ENCODE measurements at places on chromosomes 12 and 14. TPM values are rescaled to one million over a fixed set of nuclear protein-coding genes. Genes with fewer than 3 reads are reported as not detected.
A peak's percentile ranks its signal among the peaks of the same experiment; 100 is the strongest.

GRCh38 chr12:52010692-52011601 lies 4.2 kb downstream of the TAMALIN start:
- peaks cover 6% of the 10 kb centered on the region for H3K36me3 ChIP-seq
- H3K4me1 ChIP-seq = peaks cover 19% of the 10 kb centered on the region
- no peak overlapping the region for H3K4me3 ChIP-seq
- DNase-seq = no peak
- no peaks in the 10 kb centered on the region for H3K27me3 ChIP-seq
- peak overlapping the region; percentile 47 for H3K27ac ChIP-seq

GRCh38 chr12:46452776-46453175 lies 80.2 kb upstream of the SLC38A2 start:
- H3K27me3 ChIP-seq = no peaks in the 10 kb centered on the region
- H3K27ac ChIP-seq = no peak overlapping the region
- H3K4me3 ChIP-seq = no peak overlapping the region
- peaks cover 35% of the 10 kb centered on the region for H3K4me1 ChIP-seq
- H3K36me3 ChIP-seq = no peaks in the 10 kb centered on the region
- DNase-seq = no peak

DNA sequence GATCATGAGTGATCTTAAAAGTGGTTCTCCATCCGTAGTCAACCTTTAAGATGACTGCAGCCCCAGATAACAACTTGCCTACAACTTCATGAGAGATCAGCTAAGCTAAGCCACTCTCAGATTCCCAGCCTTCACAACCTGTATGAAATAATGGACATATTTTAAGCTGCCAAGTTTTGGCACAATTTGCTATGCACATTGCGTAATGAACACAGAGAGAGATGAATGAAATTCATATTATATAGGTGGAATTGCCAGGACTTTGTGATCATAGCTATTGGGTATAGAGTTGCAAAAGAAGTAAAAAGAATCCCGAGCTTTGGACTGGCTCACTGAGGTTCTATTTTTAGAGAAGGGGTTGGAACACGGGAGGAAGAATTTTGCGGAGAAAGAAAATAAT lies 59.1 kb upstream of the EGLN3 start:
- no peak overlapping the region for H3K27ac ChIP-seq
- no peak for DNase-seq
- H3K4me1 ChIP-seq = no peaks in the 10 kb centered on the region
- no peaks in the 10 kb centered on the region for H3K36me3 ChIP-seq
- H3K4me3 ChIP-seq = no peak overlapping the region
- no peaks in the 10 kb centered on the region for H3K27me3 ChIP-seq

GRCh38 chr12:27707216-27707615 lies 3.4 kb upstream of the MRPS35 start:
- no peak overlapping the region for H3K4me3 ChIP-seq
- no peak overlapping the region for H3K27ac ChIP-seq
- peaks cover 10% of the 10 kb centered on the region for H3K4me1 ChIP-seq

DNA sequence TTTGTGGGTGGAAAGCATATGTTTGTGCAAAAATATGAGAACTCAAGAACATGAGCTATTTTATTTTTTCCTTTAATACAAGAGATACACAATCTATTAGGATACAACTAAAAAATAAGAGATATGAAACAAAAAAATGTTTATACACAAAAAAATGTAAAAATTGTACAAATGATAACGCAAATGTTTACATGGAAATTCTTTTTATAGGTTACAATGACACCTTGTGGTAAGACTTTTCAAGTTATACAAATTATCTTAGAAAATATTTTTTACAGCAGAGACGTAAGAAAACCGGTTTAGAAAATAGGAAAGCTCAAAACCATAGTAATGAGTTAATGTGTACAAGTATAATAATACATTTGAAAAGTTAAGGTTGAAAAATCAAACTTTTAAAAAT lies 25.5 kb downstream of the CEP83 start:
- peaks cover 7% of the 10 kb centered on the region for H3K4me1 ChIP-seq
- no peaks in the 10 kb centered on the region for H3K27me3 ChIP-seq
- DNase-seq = no peak
- H3K36me3 ChIP-seq = no peaks in the 10 kb centered on the region
- H3K27ac ChIP-seq = no peak overlapping the region

DNA sequence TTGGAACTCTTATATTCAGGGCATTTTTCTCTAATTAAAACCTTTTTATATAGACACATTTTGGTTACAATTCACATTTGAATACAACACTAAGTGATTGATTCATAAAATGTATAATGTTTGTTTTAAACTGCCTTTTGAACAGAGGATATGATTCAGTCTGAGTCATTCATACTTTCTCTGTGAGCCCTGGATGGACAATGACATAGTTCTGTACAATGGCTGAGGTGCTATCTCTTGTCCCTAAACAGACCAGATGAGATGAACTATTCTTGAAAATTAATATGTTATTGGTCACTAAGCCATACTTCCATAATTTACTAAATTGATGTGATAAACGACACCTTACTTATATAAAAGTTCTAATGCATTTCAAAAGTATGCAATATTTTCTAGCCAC lies 199.7 kb upstream of the ATXN7L3B start:
- no peak for DNase-seq
- H3K27ac ChIP-seq = no peak overlapping the region
- H3K4me3 ChIP-seq = no peak overlapping the region
- no peaks in the 10 kb centered on the region for H3K4me1 ChIP-seq
- H3K27me3 ChIP-seq = no peaks in the 10 kb centered on the region

DNA sequence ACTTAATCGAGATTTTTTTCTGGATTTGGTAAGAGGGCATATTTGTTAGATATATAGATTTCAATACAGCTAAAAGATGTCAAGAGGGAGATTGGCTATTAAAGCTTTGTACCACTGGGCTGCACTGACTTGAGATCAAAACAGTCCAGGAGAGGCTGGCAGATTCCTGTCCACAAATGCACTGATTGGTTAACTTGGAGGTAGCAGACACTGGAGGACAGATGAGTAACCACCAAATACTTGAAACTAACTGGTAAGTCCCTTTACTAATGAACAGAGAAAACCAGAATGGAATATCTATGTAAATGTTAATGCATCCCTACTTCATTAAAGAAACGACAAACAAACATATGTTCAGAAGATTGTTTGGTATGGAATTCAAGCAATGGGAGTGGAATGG lies 416.6 kb downstream of the LRIG3 start:
- H3K4me3 ChIP-seq = no peak overlapping the region
- no peaks in the 10 kb centered on the region for H3K27me3 ChIP-seq
- H3K27ac ChIP-seq = no peak overlapping the region

DNA sequence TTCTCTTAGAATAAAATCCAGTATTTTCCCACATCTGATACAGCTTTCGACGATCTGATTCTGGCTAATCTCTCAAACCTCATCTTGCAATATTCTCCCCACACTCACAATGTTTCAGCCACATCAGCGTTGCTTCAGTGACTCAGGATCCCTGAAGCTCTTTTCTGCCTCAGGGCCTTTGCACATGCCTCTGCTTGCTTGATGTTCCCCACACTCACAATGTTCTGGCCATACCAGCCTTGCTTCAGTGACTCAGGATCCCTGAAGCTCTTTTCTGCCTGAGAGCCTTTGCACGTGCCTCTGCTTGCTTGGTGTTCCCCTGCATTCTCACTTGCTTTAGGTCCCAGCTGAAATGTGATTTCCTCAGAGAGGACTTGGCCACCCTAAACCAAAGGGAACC lies 2.6 kb downstream of the C12orf42 start:
- no peaks in the 10 kb centered on the region for H3K36me3 ChIP-seq
- H3K27me3 ChIP-seq = no peaks in the 10 kb centered on the region
- DNase-seq = no peak
- H3K27ac ChIP-seq = no peak overlapping the region

- no peak overlapping the region for H3K4me3 ChIP-seq
- H3K36me3 ChIP-seq = no peaks in the 10 kb centered on the region
- no peak overlapping the region for H3K27ac ChIP-seq
Observed at GRCh38 chr12:114993165-114993564, 309.2 kb upstream of the TBX3 start.

DNA sequence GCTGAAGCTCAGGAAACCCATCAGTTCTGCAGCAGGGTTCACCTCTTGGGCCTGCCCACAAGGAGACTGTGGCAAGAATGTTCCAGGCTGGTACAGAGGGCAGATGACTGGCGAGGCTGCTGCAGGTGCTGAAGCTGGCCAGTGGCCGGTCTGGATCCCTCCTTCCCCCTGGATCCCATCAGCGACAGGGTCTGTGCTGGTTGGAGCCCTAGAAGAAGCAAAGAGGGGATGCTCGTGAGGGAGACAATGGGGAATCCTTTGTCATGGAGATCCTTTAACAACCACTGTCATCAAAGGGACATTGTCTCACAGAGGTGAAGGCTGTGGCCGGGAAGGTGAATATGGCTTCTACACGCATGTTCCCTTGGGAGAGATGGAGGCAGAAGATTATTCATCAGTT lies 211.4 kb upstream of the TMEM132C start:
- H3K36me3 ChIP-seq = no peaks in the 10 kb centered on the region
- DNase-seq = no peak
- no peak overlapping the region for H3K27ac ChIP-seq
- H3K27me3 ChIP-seq = no peaks in the 10 kb centered on the region
- H3K4me3 ChIP-seq = no peak overlapping the region

DNA sequence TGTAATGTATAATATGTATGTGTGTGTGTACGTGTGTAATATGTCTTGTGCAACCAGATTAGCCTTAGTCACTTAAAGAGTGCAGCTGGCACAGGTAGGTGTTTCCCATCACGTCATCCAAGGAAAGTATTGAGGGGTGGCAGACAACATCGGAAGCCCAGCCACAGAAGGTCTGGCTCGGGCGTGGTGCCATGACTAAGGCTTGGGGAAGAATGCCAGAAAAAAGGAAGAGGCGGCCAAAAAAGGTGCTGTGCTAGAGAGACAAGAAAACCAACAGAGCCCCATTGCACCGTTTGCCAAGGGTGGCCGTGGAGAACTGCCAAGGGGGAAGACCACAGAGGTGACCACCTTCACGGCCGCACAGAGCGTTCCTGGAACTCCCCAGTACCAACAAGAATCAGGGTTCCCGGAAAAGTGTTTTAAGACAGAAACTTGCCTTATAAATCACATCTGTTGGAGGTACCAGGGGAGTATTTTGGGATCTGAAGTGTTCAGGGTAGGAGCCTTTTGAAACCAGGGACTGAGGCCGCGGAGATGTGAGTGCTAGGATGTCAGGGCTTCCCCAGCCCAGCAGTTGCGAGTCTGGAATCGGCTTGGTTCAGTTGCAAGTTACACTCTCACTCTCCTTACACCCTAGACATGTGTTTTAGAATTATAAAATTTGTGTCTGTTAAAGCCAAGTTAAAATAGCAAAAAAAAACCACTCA lies 131.2 kb upstream of the DYRK2 start:
- no peaks in the 10 kb centered on the region for H3K36me3 ChIP-seq
- H3K27me3 ChIP-seq = no peaks in the 10 kb centered on the region
- DNase-seq = no peak
- H3K4me1 ChIP-seq = peaks cover 39% of the 10 kb centered on the region
- no peak overlapping the region for H3K4me3 ChIP-seq

- H3K36me3 ChIP-seq = no peaks in the 10 kb centered on the region
- no peaks in the 10 kb centered on the region for H3K27me3 ChIP-seq
- no peaks in the 10 kb centered on the region for H3K4me1 ChIP-seq
- no peak overlapping the region for H3K27ac ChIP-seq
- no peak overlapping the region for H3K4me3 ChIP-seq
Observed at GRCh38 chr14:86673523-86673969, 1143.6 kb downstream of the FLRT2 start.

DNA sequence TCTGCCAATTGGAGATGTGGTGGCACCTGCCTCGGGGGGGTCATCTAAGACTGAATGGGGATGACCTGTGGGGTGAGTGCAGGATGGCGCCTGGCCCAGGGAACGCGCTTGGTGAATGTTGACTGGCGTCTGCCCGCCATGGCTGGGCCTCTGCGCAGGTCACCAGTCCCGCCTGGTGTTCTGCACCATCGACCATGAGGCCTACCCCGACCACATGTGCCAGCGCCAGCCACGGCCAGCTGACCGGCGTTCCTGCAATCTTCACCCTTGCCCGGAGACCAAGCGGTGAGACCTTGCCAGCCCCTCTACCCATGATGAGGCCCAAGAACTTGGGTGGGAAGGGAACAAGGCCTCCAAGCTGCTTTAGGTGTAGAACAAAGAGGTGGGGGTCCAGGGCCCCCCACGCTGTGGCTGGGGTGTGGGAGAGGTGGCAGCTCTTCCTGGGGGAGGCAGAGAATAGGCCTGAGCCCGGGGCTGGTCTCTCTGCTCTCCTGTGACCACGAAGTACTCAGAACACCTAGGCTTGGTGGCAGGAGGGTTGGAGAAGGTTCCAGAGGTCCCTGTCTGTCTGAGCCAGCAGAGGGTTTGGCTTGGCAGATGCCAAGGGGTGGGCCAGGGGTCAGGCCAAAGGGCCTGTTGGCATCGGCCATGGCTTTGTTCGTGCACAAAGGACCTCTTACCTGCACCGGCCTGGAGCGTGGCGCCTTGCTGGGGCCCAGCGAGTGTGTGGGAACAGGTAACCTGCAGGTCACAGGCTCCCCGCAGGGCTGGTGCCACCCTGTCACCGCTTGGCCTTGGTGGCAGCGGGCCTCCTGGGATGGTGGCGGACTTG lies 15.4 kb downstream of the PAPLN start:
- no peak overlapping the region for H3K4me3 ChIP-seq
- no peaks in the 10 kb centered on the region for H3K4me1 ChIP-seq
- H3K27ac ChIP-seq = no peak overlapping the region
- H3K36me3 ChIP-seq = no peaks in the 10 kb centered on the region
- H3K27me3 ChIP-seq = no peaks in the 10 kb centered on the region

- no peaks in the 10 kb centered on the region for H3K27me3 ChIP-seq
- no peaks in the 10 kb centered on the region for H3K4me1 ChIP-seq
- H3K27ac ChIP-seq = no peak overlapping the region
- H3K36me3 ChIP-seq = no peaks in the 10 kb centered on the region
- DNase-seq = no peak
Observed at GRCh38 chr12:24415934-24416333, 466.5 kb upstream of the SOX5 start.

GRCh38 chr14:77612011-77612620 lies 4.3 kb downstream of the SPTLC2 start:
- H3K27me3 ChIP-seq = no peaks in the 10 kb centered on the region
- H3K4me3 ChIP-seq = no peak overlapping the region
- DNase-seq = no peak
- H3K36me3 ChIP-seq = no peaks in the 10 kb centered on the region
- no peak overlapping the region for H3K27ac ChIP-seq
- peaks cover 48% of the 10 kb centered on the region for H3K4me1 ChIP-seq

- no peaks in the 10 kb centered on the region for H3K36me3 ChIP-seq
- H3K4me1 ChIP-seq = peaks cover 17% of the 10 kb centered on the region
- no peak overlapping the region for H3K4me3 ChIP-seq
- peak; percentile 45 for DNase-seq
- no peaks in the 10 kb centered on the region for H3K27me3 ChIP-seq
Observed at GRCh38 chr12:48285751-48286650, 64.7 kb downstream of the ZNF641 start.

GRCh38 chr12:106276032-106276740 lies 26.3 kb upstream of the TCP11L2 start:
- no peaks in the 10 kb centered on the region for H3K36me3 ChIP-seq
- no peaks in the 10 kb centered on the region for H3K27me3 ChIP-seq
- H3K4me3 ChIP-seq = no peak overlapping the region
- no peak overlapping the region for H3K27ac ChIP-seq
- no peaks in the 10 kb centered on the region for H3K4me1 ChIP-seq

Gene RD3L
- not detected for total RNA-seq

Gene NPFF
- not detected for total RNA-seq

Gene CMA1
- not detected for total RNA-seq

Gene MAP1LC3B2
- 0.96 TPM for total RNA-seq
